Natural killer cell treated with Interleukin-12 subunit alpha and Interleukin-12 subunit beta and Interleukin-15 and Interleukin-18, amount 100 ng/mL, for 72 hours (primary cell): ENCODE measurements at places on chromosomes 3 and 15.
A peak's percentile ranks its signal among the peaks of the same experiment; 100 is the strongest.

DNA sequence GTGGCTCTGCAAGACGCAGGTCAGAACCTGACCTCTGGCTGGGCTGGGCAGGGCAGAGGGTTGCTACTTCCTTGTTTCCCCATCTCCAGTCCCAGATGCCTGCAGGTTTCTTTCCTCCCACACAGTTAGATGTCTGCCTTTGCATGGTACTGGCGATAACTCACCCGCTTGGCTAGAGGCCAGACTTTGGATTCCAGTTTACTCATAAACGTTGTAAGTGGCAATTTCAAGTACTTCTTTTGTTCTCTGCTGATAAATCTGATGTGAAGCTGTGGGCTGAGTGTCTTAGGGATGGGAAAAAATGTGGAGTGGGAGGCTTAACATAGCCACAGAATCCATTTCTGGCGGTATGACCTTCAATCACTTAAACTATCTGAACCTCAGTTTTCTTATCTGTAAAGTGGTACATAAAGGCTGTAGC, 194.2 kb downstream of the EBLN2 start:
- H3K27ac ChIP-seq = no peak overlapping the region
- no peaks in the 10 kb centered on the region for H3K36me3 ChIP-seq
- no peak for DNase-seq
- no peaks in the 10 kb centered on the region for H3K4me1 ChIP-seq
- peaks cover 6% of the 10 kb centered on the region for H3K27me3 ChIP-seq

- peak overlapping the region; percentile 72 for H3K4me3 ChIP-seq
- peak overlapping the region; percentile 86 for H3K27ac ChIP-seq
- H3K36me3 ChIP-seq = no peaks in the 10 kb centered on the region
Observed at GRCh38 chr3:128845778-128846485, 33.5 kb upstream of the ACAD9 start.

GRCh38 chr15:99683000-99683670, 50.1 kb downstream of the LYSMD4 start:
- DNase-seq = no peak
- peak overlapping the region; percentile 46 for H3K4me3 ChIP-seq
- H3K4me1 ChIP-seq = peaks cover 21% of the 10 kb centered on the region
- no peaks in the 10 kb centered on the region for H3K27me3 ChIP-seq

GRCh38 chr3:71944482-71945065, 159.6 kb upstream of the PROK2 start:
- H3K27ac ChIP-seq = no peak overlapping the region
- H3K4me3 ChIP-seq = no peak overlapping the region
- peaks cover 17% of the 10 kb centered on the region for H3K27me3 ChIP-seq
- no peaks in the 10 kb centered on the region for H3K36me3 ChIP-seq
- H3K4me1 ChIP-seq = no peaks in the 10 kb centered on the region
- no peak for DNase-seq

DNA sequence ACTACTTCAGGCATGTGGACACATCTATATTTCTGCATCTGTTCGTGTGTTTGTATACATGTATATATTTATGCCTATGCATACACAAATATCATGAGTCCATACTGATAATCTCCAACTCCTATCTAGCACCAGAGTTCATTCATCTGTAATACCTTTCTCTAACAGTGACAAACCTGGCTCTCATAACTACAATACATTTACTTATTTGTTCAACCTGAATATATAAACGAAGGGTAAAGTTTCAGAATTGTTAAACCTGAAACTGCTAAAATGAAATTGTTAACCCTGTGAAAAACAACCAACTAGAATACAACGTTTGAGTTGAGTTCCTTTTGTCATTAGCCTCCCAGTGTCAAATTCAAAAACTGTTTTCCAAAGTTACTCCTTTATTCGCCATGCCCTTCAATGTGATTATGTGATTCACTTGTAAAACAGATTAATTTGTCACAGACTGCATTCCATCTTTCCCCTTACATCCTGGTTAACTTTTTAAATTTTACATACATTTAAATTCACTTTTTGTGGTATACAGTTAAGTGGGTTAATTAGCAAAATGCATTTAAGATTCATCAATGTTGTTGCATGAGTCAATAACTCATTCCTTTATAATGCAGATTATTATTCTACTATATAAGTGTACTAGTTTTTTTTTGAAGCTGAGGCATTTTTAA, 58.5 kb downstream of the PIK3R4 start:
- H3K36me3 ChIP-seq = peaks cover 30% of the 10 kb centered on the region
- H3K4me1 ChIP-seq = peaks cover 8% of the 10 kb centered on the region
- H3K27me3 ChIP-seq = no peaks in the 10 kb centered on the region

DNA sequence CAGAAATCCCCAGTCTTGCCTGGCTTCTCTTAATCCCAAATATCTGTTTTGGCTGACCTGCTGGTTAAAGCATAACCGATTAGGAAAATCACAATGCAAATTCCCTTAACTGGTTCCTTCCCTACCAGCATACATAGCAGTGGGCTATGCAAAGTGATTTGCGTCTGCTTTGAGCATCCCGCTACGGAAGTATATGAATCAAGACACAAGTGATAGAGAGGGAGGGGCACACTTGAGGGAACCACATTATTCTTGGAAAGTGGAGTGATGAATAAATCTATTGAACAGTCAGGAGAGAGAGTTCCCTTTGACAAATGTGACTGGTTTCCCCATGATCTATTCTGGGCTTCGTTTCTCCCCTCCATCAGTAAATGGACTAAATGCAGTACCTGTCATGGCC, 119.6 kb upstream of the C15orf61 start:
- DNase-seq = no peak
- H3K27ac ChIP-seq = no peak overlapping the region
- H3K36me3 ChIP-seq = no peaks in the 10 kb centered on the region
- no peak overlapping the region for H3K4me3 ChIP-seq
- peaks cover 3% of the 10 kb centered on the region for H3K27me3 ChIP-seq

DNA sequence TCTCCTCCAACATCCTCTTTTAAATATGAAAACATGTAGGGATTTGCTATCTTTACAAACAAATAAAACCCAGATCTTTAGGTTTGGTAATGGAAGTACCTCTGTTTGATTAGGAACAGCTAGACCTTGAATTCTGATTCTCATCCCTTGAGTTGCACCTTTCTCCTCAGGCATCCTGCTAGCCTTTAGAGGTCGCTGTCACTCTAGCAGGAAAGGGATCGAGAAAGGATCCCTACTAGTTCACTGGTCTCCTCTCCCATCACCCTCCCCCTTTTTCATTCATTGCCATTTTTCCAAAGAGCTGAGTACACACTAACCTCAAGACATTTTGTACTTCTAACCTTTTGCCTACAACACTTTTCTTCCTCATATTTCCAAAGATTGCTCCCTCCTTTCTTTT, 569.8 kb downstream of the RBMS3 start:
- no peak overlapping the region for H3K27ac ChIP-seq
- no peaks in the 10 kb centered on the region for H3K4me1 ChIP-seq
- DNase-seq = no peak
- no peaks in the 10 kb centered on the region for H3K36me3 ChIP-seq

- H3K4me1 ChIP-seq = peaks cover 11% of the 10 kb centered on the region
- no peak for DNase-seq
- H3K36me3 ChIP-seq = no peaks in the 10 kb centered on the region
Observed at GRCh38 chr15:58934114-58934447, 602 bp upstream of the SLTM start.

DNA sequence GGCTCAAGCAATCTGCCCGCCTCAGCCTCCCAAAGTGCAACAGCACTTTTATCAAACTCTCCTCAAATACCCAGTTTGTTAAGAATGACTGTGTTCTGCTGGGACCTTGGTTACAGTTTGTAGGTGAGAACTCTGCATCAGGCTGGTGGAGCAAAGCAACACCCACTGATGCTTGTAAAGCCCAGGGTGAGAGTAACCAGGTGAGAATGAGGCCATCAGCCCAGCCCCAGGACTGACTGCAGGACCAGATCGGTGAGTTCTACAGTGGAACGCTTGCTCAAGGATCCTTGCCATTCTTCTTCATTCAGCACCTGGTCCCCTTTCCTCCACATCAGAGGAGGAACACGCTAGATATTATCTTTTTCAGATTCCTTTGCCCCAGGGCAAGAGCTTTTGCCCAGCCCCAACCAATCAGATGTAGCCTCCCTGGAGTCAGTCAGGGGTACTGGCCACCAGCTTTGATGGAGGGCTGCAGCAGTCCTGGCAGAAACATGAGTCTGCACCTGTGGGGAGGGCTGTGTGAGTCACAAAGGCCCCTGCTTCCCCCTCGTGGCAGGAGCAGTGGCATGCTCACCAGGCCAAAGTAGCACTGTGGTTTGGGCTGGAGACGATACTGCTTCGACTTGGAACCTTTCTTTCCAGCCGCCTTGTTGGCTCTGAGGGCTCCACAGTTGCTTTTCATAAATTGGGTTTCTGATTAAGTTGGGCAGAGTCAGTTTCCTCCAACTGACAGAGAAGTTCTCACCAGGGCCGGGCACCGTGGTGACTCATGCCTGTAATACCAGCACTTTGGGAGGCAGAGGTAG, 3.5 kb upstream of the SHISA5 start:
- H3K27me3 ChIP-seq = no peaks in the 10 kb centered on the region
- no peaks in the 10 kb centered on the region for H3K36me3 ChIP-seq
- no peak overlapping the region for H3K4me3 ChIP-seq
- H3K27ac ChIP-seq = peak overlapping the region; percentile 17
- peak; percentile 69 for DNase-seq

DNA sequence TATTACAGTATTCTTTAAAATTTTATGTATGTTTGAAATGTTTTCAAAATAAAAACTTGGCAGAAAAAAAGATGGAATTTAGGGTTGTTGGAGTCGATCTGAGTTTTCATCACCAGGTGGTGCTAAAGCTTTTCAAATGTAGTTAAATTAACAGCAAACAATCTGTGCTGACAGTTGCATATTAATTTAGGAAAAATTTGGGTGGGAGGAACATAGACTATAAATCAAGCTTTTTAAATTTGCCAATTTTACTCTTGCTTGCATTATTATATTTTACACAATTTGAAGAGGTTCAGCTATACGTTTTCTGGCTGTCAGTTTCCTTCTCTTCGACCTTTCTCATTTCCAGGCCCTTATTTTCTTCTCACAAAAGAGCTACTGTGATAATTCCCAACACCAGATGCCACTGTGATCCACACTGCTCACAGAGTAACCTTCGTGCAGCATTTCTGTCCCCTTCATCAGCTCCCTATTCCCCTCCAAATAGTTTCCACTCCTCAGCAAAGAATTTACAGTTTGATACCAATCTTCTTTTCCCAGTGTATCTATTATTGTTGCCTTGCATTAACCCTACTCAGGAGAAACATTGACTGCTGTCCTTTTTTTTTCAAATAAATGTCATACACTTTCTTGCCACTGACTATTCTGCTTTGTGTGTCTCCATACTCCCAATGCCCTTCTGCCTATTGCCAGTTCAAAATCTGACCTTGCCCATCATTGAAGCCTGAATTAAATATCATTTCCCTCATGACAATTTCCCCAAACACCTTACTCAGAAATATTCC, 53.4 kb upstream of the EIF5A2 start:
- no peaks in the 10 kb centered on the region for H3K4me1 ChIP-seq
- no peak overlapping the region for H3K4me3 ChIP-seq
- DNase-seq = no peak
- peaks cover 3% of the 10 kb centered on the region for H3K27me3 ChIP-seq

- H3K27ac ChIP-seq = no peak overlapping the region
- peaks cover 8% of the 10 kb centered on the region for H3K4me1 ChIP-seq
- no peak for DNase-seq
- H3K4me3 ChIP-seq = no peak overlapping the region
- H3K36me3 ChIP-seq = no peaks in the 10 kb centered on the region
Observed at GRCh38 chr3:53198256-53198977, 37.4 kb downstream of the PRKCD start.

DNA sequence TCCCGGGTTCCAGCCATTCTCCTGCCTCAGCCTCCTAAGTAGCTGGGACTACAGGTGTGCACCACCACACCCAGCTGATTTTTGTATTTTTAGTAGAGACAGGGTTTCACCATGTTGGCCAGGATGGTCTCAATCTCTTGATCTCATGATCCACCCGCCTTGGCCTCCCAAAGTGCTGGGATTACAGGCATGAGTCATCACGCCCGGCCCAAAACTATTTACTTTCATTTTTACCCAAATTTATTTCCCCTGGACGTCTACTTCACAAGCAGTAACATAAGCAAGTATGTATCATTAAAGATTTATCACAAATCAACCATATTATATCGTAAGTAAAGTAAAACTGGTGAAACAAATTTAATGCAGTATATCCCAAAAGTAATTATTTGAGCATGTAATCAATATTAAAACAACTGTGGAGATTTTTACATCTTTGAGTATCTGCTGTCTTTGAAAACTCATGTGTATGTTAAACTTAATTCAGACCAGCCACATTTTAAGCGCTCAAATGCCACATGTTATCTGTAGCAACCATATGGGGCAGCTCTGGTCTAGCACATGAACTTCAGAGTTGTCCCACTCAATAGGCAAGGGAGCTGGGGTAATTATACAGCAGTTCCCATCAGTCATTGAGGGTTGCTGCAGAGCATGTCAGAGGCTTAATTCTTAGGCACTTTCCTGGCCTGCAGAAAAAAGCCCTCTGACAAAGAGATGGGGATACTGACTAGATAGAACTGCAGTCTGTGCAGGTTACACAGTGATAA, 185.7 kb upstream of the CTDSPL start:
- no peak for DNase-seq
- H3K4me3 ChIP-seq = no peak overlapping the region

DNA sequence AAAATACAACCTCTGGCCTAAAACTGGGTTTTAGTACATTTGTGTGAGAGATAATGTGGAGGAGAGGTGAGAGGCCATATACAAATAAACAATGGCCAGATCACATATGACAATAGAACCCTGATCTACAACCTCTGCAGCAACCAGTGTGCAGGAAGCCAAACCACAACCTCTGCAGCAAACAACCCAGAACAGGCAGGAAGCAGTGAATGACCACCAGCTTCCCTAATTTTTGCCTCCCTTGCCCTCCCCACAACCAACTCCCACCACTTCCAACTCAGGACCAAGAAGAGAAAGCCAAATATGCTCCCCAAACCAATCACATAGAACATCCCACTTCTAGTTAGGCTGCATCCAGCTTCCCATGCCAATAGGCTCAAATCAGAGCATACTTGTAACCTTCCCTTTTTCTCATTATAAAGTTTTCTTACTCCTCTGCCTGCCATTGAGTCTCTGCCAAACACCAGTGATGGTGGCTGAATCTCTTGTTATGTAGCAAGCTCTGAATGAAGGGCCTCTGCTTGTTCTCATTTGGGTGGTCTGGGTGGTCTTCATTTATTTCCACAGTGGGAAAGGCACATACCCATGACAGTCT, 102.6 kb upstream of the GAP43 start:
- no peak for DNase-seq
- no peak overlapping the region for H3K4me3 ChIP-seq
- H3K27ac ChIP-seq = no peak overlapping the region
- no peaks in the 10 kb centered on the region for H3K36me3 ChIP-seq
- peaks cover under 1% of the 10 kb centered on the region for H3K27me3 ChIP-seq

- H3K27ac ChIP-seq = peak overlapping the region; percentile 90
- peak overlapping the region; percentile 87 for H3K4me3 ChIP-seq
- DNase-seq = no peak
Observed at GRCh38 chr3:20039466-20039764, 831 bp upstream of the KAT2B start.

DNA sequence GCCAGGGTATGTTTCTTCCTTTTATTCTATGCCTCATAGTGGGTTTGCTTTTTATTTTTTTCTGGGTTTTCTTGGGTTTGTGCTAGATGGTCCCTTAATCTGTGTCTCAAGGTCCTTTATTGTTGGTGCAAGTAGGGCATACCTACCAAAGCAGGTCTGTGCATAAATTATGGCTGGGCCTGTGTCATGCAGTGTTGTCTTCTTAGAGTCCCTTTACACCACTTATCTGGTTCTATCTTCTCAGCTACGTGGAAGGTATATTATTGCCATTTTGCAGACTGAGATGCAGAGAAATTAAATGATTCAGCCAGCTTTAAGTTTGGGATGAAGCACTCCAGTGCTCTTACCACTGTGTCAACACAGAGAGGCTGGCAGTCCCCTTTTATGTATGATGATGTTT, 293.5 kb upstream of the SOX2 start:
- no peaks in the 10 kb centered on the region for H3K36me3 ChIP-seq
- no peak overlapping the region for H3K4me3 ChIP-seq
- H3K27me3 ChIP-seq = no peaks in the 10 kb centered on the region
